Type B pancreatic cell (in vitro differentiated cells): ENCODE measurements at places on chromosomes 7 and 10. TPM values are rescaled to one million over a fixed set of nuclear protein-coding genes. Genes with fewer than 3 reads are reported as not detected.

DNA sequence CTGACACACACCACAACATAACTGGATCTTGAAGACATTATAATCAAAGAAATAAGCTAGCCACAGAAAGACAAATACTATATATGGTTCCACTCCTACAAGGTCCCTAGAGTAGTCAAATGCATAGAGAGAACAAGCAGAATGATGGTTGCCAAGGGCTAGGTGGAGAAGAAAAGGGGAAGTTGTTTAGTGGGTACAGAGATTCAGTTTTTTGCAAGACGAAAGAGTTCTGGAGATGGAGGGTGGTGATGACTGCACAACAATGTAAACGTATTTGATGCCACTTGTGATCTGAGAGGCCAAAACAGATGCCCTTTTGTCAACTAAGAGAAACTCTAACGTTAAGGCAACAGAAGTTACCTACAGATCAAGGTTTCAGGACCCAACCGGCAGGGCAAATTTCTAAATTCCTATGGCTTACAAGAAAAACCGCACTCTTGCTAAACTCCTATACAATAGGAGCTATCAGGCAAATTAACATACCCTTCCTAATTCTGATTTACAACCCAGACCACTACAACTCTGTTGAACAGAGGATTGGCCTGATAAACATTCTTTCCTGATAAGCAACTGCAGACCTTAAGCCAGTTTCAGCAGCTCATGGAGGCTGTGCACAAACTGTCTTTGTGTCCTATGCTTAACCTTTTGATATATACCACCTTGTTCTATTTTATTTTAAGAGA lies 69.0 kb downstream of the FAM107B start:
- H3K27me3 ChIP-seq = no peaks in the 10 kb centered on the region
- no peak overlapping the region for H3K4me3 ChIP-seq
- no peak overlapping the region for H3K27ac ChIP-seq

GRCh38 chr10:11036424-11037011 lies 18.8 kb downstream of the CELF2 start:
- H3K4me3 ChIP-seq = no peak overlapping the region
- DNase-seq = no peak
- no peak overlapping the region for H3K27ac ChIP-seq
- H3K4me1 ChIP-seq = no peaks in the 10 kb centered on the region
- peaks cover 4% of the 10 kb centered on the region for H3K36me3 ChIP-seq

DNA sequence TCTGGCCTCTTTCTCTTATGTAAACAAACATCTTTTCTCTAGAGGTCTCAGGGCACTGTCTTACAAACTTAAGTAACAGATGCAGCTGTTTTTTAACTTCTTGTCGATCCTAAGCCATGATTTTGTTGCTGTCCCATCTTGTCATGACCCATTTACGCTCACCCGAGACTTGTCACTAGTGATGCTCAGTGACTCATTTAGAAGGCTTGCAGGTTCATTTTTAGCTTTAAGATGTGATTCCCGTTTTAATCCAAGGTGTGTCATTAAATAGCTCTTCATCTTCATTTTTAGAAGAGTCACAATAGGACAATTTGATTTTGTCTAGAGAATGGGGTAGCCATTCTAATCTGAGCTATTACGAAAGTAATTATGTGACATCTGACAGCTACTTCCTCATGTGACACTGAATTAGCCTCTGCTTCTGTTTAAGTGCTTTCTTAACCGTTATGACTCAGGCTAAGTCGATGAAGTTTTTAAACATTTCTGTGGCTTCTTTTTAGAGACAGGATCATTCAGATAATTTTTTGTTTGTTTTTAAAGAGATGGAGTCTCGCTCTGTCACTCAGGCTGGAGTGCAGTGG lies 42.7 kb downstream of the SPDYE5 start:
- H3K27me3 ChIP-seq = no peaks in the 10 kb centered on the region
- no peaks in the 10 kb centered on the region for H3K4me1 ChIP-seq
- no peak overlapping the region for H3K4me3 ChIP-seq
- H3K27ac ChIP-seq = no peak overlapping the region

GRCh38 chr7:103914147-103914899 lies 75.1 kb downstream of the RELN start:
- no peak overlapping the region for H3K27ac ChIP-seq
- no peak for DNase-seq
- H3K36me3 ChIP-seq = no peaks in the 10 kb centered on the region
- no peak overlapping the region for H3K4me3 ChIP-seq

The PTF1A gene
- total RNA-seq = 0.51 and 1.4 TPM in 2 replicates

The LIPN gene
- 0.24 and 1.5 TPM in 2 replicates for total RNA-seq
